ENCODE measurements at places on chromosomes 4 and X.

GRCh38 chr4:16225863-16226815 lies at the start of gene TAPT1:
TAPT1 (minus strand) TSS chr4:16226471; CDS start chr4:16226457, 14 bp downstream.
- peak; percentile 90 for DNase-seq

- DNase-seq: no peak
Observed at GRCh38 chr4:87224141-87224923, 3.9 kb upstream of the KLHL8 start.

GRCh38 chr4:93743635-93744034 lies 84.9 kb upstream of the ATOH1 start:
- no peak for DNase-seq

- DNase-seq: no peak
Observed at GRCh38 chr4:77617203-77617602, 11.6 kb downstream of the CXCL13 start.

DNA sequence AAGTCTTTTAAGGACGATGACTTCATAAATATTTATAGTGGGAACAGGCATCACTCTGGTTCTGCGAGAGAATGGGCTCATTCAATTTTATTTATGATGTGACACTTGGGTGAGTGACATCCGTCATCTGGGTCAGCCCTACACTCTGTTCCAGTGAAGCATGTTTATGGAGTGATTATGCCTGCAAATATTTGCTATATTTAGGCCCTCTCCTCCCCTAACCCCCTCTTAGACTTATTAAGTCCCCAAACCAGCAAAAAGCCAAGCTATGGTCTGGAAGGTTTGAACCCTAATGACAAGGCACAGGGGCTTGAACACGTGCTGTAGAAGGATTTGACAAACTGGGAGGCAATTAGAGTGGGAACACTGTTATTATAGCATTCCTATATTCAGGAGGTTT lies 55.9 kb downstream of the C4orf51 start:
- no peak for DNase-seq

DNA sequence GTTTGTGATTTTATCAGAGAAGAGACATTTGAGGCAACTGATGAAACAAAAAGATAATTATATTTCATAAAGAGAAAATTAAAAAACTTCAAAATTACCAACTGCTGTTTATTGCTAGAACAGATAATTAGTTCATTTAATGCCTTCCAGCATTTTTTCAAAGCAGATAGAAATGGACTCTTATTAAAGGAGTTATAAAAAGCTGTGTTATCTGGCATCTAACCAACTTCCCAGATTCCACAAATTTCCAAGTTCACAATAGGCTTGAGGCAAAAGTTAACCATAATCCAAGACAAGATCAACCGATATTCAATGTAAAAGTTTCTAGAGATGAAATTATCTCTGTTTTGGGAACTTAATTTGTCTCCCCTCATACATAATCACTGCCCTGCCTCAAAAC lies 152.4 kb downstream of the TSPAN5 start:
- no peak for DNase-seq

Data from nephron progenitor cell (in vitro differentiated cells).